ENCODE measurements at places on chromosomes 11 and 22.

DNA sequence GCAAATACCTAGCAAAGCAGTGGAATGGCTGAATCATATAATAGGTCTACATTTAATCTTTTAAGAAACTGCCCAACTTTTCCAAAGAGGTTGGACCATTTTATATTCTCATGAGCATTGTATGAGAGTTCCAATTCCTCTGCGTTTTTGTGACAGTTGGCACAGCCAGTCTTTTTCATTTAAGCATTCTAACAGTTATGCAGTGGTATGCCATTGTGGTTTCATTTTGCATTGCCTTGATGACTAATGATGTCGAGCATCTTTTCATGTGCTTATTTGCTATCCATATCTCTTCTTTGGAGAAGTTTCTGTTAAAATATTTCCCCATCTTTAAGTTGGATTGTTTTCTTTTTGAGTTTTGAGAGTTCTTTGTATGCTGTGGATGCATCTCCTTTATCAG, 38.7 kb downstream of the EIF3F start:
- no peak for DNase-seq

DNA sequence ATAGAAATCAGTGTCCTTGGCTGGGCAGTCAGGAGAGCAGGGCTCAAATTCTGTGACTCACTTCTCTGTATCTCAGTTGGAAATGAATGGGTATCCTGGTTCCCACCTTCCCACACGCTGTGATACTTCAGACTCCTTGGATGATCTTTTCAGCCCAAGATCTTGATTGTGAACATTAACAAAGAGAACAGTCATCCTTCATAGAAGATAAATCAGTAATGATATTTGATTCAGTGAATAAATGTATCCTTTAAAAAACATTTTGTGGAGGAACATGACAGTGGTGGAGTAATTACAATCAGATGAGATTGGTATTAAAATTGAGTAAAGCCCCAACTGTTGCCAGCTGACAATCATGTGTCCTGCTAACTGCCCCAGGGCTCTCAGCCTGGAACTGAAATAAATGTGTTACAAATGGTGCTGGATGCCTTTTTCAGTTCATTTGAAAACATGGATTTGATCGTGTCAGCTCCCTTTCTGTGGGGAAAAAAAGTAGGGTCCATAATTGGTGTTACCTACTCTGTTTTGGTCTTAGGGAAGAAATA, 72.9 kb upstream of the OR5AN1 start:
- DNase-seq: no peak

- no peak for DNase-seq
Measured at GRCh38 chr11:45927332-45927683, 4.9 kb downstream of the LARGE2 start.

GRCh38 chr11:105719073-105719822, 109.4 kb downstream of the GRIA4 start:
- DNase-seq: no peak

DNA sequence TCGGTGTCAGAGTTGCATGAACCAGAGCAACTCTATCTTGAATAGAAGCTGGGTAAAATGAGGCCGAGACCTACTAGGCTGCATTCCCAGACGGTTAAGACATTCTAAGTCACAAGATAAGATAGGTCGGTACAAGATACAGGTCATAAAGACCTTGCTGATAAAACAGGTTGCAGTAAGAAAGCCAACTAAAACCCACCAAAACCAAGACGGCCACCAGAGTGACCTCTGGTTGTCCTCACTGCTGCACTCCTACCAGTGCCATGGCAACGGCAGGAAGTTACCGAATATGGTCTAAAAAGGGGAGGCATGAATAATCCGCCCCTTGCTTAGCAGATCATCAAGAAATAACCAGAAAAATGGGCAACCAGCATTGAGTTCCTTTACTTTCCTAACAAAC, 2.4 kb upstream of the KAT5 start:
- DNase-seq: no peak

DNA sequence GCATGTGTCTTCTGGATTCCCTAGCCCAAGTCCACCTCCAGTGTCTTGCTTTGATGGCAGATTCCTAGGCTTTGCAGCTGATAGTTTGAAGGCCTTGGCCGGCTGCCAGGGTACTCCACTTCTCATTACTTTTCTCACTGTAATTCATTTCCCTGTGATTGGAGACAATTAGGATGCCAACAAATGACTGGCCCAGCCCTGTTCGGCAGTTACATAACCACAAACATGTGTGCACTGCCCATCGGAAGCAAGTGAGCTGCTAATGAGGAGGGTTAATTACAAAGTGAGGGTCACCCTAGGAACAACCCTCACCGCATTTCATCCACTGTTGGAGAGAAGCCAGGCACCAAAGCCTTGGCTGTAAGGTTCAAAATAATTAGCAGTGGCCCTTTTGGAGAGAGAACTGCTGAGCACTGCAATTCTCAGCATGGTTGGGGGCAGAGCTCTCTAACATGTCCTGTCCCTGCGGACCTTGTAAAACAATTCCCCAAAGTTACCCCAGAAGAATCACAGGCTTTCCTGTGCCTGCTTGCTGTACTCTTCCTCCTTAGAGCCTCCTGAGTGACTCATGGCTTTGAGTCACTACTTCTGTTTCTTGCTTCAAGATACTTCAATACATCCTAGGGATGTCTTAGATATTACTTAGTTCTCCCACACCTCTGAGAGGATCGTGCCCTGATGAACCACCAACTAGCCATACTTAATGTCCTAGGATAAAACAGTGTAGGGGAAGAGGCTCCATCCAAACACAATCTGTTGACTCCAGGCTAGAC, 109.7 kb upstream of the GALNT18 start:
- DNase-seq: peak; percentile 37

- DNase-seq: no peak
Measured at GRCh38 chr22:35930933-35931332, 97.7 kb downstream of the RBFOX2 start.

- DNase-seq: no peak
Measured at GRCh38 chr11:31870609-31871309, 59.6 kb upstream of the PAX6 start.

- DNase-seq: no peak
Measured at GRCh38 chr11:58914821-58915543, 24.3 kb upstream of the GLYATL1 start.

DNA sequence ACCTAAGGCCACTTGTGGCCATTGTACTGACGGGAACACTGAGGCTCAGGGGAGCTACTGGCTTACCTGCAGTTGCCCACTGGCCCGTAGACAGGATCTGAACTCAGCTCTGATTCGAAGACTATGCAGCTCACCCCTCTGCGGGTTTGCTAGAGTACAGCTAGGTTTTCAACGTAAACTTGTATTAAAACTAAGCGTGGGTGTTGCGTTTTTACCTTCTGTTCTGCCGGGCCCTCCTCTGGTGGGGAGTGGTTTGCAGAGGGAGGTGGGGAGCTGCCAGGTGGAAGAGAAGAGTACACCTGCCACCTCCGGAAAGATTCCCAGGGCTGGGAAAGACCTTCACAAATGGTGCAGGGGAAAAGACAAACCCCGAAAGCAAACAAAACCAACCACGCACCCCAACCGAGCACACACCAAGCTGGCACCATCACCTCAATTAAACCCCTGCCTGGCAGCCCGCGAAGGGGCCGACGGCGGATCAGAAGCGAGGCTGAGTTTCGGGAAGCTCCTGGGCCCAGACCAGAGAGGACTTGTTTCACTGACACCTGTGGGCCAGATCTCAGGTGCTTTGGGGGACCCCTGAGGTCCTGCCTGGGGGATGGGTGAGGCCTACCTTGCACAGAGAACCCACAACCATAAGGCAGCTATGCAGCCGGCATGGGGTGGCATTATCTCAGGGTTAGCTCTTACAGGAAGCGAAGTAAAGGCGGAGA, 37.7 kb downstream of the SHISAL1 start:
- no peak for DNase-seq

DNA sequence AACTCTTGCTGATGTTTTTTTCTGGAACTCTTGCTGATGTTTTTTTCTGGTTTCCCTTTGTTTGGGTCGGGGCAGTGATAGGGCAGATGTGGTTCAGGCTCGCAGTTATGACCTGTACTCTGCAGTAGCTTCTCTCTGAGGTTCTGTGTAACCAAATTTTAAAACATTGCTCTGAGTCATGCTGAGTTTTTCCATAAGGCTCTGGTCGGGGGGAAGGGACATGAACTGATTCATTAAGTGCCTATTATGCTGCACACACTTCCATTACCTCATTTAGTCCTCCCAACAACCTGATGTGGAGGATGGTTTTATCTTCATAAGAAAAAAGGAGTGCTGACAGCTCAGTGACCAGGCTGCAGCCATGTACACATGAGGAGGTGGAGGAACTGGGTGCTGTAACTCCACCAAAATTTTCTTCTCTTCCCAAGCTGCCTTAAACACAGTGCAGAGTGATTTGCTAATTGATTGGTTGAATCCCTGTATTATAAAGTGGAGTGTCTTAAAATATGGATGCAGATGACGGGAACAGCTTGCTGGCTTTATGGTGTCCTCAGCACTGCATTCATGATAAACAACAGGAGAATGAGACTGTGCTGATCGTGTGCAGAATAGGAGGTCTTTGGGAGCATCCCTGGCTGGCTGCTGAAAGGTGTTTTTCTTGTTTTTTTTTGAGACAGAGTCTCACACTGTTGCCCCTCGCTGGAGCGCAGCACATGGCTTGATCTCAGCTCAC, 19.1 kb downstream of the TNRC6B start:
- no peak for DNase-seq

GRCh38 chr11:21630934-21631478, 561.9 kb upstream of the ANO5 start:
- no peak for DNase-seq

DNA sequence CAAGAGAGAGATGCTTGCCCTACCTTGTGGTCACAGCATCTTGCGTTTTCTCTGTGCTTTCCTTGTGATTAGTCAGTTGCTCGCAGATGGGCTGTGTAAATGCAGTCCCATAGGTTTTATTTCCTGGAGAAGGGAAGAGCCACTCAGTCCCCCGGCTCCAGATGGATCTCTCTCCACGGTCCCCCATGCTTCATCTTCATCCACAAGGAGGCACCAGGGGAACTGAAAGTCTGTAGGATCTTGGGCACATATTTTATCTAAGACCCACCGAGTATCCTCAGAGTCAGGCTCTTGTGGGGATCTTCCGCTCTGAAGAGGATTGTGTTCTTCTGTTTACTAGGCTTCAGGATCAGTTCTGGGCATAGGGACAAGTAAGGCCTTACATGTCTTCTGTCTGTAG, 66.8 kb upstream of the E2F8 start:
- no peak for DNase-seq
